Hematopoietic multipotent progenitor cell treated with erythropoietin and hydrocortisone succinate and interleukin-3 and kit ligand, for 6 days (in vitro differentiated cells): ENCODE measurements at places on chromosomes 6 and 20.

GRCh38 chr6:157246048-157246630 is 77.2 kb downstream of the TMEM242 start:
- DNase-seq = no peak

GRCh38 chr6:26033941-26034354 is 53.3 kb upstream of the HFE start:
- DNase-seq = peak; percentile 71

- DNase-seq = no peak
These were observed 839.5 kb downstream of the FRK start for GRCh38 chr6:115221198-115221597.

- no peak for DNase-seq
These were observed 11.1 kb downstream of the PCED1A start for GRCh38 chr20:2829376-2829775.

- DNase-seq = peak; percentile 90
These were observed 24.7 kb downstream of the TTLL9 start for GRCh38 chr20:31894980-31895675.

- no peak for DNase-seq
These were observed 90.6 kb downstream of the MAP3K4 start for GRCh38 chr6:161082215-161082614.

DNA sequence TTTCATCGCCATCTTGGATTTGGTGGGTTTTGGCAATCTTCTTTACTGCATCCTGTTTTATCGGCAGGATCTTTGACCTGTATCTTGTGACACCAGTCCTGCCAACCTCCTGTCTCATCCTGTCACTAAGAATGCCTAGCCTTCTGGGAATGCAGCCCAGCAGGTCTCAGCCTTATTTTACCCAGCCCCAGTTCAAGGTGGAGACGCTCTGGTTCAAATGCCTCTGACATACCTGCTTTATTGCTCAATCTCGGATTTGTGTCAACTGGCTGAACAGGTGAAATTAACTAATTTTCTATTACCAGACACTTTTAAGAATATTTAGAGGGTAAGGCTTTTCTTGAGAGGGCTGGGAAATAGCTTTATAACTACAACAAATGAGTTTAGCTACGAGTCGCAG is 102.5 kb downstream of the SASH1 start:
- no peak for DNase-seq

- no peak for DNase-seq
These were observed 261.1 kb downstream of the PRL start for GRCh38 chr6:22035690-22036089.

- DNase-seq = no peak
These were observed 31.1 kb downstream of the LAMA2 start for GRCh38 chr6:128914051-128914450.

DNA sequence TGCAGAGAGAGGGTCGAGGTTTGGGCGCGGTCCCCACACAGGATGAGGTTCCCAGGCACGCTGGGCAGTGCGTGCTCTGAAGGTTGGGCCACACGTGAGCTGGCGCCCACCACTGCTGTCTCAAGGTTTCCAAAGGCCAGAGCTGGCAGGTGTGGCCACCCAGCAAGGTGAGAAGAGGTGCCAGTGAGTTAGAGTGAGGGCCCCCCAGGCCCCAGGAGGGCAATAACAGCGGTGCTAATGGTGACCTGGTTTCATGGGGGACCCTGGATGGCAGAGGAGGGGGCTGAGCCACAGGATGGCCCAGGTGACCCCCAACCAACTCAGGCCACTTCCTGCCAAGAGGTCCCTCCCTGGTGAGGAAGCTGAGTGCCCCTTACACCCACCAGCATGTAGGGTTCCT is 185.0 kb downstream of the TAF4 start:
- no peak for DNase-seq

- DNase-seq = no peak
These were observed 68.8 kb upstream of the TNFAIP3 start for GRCh38 chr6:137798261-137798660.

DNA sequence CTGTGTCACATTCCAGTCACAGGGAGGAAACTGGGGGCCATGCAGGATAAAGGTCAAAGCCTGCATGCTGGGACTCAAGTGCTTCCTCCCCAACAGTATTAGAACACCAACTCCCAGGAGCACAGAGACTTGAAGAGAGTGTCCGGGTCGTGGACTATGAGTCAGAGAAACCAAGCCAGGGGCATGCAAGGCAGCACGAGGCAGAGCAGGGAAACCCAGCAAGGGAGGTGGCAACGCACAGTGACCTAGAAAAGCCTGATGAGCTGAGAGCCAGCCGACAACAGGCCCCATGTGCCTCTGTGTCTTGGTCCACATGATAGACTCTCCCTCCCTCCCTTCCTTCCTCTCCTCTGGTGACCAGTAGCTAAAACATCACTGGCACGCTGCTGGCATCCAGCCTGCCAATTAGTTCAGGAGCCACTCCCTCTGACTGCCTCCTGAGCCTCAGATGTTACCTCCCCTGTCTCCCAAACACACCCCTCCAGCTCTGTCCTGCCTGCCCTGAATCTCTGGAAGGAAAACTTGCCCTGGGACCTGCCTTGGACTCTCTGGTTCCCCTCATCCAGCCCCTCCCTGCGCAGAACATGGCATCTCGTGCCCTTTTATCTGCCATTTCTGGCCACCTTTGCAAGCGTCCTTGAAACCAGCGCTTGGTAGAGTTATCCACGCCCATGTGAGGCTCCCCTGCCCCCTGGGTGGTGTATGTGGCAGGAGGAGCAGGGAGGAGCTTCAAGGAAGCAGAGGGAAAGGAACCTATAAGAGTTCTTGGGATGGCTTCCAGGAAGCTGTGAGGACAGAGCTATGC is 16.2 kb upstream of the RNF39 start:
- no peak for DNase-seq

- DNase-seq = no peak
These were observed 86.6 kb downstream of the ZFAND3 start for GRCh38 chr6:37906121-37906520.

GRCh38 chr6:98924647-98925046 is 23.1 kb downstream of the FBXL4 start:
- no peak for DNase-seq

GRCh38 chr20:62494980-62495748 is 19.4 kb upstream of the GATA5 start:
- DNase-seq = no peak

DNA sequence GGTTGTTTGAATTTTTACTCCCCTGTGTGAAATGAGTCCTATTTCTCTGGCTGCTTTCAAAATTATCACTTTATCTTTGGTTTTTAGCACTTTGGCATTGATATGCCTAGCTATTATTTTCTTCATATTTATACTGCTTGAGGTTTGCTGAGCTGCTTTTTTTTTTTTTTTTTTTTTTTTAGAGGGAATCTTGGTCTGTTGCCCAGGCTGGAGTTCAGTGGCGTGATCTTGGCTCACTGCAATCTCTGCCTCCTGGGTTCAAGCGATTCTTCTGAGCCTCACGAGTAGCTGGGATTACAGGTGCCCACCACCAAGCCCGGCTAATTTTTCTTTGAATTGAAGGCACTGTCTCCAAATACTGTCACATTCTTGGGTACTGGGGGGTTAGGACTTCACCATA is 40.6 kb downstream of the STXBP5 start:
- no peak for DNase-seq

- no peak for DNase-seq
These were observed 49.5 kb downstream of the GGTLC1 start for GRCh38 chr20:23939063-23939462.

DNA sequence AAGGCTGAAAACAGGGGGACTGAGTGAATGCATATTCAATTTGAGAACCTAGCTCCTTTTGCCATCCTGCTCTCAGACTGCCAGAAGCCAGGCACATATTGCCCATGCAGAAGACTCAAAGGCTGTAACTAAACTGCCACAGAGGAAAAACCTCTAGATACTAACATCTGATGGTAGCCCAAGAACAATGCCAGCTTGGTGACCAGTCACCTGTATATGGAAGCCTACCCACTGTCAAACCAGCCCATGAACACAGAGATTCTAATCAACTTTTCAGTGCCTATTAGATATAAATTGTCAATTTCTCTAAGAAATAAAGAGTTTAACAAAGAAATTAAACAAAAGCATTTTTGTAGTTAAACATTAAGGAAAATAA is 34.2 kb downstream of the GPR63 start:
- no peak for DNase-seq

DNA sequence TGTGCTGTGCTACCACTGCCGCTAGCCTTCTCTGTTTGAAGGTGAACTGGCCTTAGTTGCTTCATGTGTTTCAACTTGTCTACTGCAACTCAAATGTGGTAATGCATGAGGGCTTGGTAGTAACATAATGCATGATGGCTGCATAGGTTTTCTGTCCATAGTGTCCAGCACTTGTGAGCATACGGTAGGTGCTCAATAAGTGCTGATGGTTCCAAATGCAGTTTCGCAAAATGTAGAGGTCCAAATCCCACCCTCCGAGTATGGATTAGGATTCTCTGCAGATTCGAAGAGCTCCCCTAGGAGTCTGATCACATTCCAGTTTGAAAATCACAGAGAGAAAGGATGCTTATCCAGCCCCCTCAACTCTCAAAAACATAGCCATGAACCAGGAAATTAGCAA is 64.2 kb downstream of the FGD2 start:
- no peak for DNase-seq

- DNase-seq = no peak
These were observed 47.2 kb downstream of the PTPRA start for GRCh38 chr20:2920473-2920872.

- DNase-seq = peak; percentile 68
These were observed 187.5 kb upstream of the PDE10A start for GRCh38 chr6:165850434-165851019.
